Activated T-helper 1 cell treated with anti-CD3 and anti-CD28 coated beads, Interleukin-2, amount 50 U/mL, for 16 hours (primary cell): ENCODE measurements at places on chromosomes 7 and 10.

DNA sequence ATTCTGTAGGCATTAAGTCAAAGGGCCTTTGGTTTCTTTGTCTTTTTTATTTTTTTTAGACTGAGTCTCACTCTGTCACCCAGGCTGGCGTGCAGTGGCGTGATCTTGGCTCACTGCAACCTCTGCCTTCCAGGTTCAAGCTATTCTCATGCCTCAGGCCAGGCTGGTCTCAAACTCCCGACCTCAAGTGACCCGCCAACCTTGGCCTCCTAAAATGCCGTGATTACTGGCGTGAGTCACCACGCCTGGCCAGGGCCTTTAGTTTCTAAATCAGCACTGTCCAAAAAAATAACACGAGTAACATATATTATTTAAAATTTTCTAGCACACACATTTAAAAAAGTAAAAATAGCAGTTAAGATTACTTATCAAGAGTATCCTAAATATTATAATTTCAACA is 11.1 kb upstream of the ACSL5 start:
- no peak for DNase-seq

DNA sequence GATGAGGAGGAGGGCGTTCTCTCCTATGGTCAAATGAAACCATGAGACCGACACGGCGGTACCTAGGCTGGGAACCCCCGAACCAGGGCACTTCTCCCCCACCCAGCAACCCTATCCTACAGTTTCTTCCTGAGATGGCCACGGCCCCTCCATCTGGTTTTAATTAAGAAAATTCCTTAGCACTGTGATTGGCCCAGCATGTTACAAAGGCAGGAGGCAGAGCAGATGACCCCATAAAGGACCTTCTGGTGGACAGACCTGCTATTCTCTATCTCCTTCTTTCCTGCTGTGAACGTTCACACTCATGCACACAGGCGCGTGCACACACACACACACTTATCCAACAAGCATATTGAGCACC is 129.4 kb downstream of the RGS10 start:
- DNase-seq = no peak

DNA sequence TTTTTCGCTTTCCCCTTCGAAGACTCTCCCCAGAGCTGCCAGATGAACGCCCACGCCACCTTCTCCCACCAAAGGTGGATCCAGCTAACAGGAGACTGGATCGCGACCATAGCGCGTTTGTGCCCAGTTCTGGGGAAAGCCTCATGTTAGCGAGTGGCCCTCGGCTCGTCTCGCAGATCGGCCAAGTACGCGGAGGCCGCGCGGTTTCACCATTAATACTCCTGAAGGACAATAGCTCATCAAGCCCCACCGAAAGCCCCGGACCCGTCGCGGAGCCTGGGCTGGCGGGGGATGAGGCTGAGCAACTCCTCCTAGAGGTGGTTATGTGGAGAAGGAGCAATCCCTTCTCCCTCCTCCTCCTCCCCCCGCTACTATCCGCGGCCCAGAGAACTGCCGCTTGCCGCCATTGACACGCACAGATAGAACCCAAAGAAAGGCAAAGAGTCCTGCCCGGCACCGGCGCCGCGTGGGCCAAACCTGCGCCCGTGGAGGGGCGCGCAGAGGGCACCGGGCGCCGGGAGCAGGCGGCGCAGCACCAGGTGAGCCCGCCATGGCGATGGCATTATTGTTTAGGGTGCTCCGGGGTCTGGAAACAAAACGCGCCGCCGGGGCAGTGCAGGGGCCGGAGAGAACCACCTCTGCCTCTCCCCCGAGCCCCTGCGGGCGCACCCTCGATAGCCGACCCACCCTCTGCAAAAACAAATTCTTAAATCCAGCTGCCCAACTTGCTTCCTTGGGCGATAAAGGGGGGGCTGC is at the start of gene MACROH2A2:
Gene MACROH2A2 (plus strand): TSS at position 385 of the 756 bp plus-strand sequence. CDS start 22,813 bp downstream, outside the sequence.
- DNase-seq = no peak

- no peak for DNase-seq
These were observed 4.9 kb upstream of the PPIA start for GRCh38 chr7:44791278-44792219.

GRCh38 chr7:155738652-155739537 is 73.4 kb downstream of the SHH start:
- peak; percentile 34 for DNase-seq

GRCh38 chr10:12703813-12704212 is 297.7 kb downstream of the CCDC3 start:
- DNase-seq = no peak

- no peak for DNase-seq
These were observed 226.2 kb upstream of the DGKB start for GRCh38 chr7:15128716-15129115.

DNA sequence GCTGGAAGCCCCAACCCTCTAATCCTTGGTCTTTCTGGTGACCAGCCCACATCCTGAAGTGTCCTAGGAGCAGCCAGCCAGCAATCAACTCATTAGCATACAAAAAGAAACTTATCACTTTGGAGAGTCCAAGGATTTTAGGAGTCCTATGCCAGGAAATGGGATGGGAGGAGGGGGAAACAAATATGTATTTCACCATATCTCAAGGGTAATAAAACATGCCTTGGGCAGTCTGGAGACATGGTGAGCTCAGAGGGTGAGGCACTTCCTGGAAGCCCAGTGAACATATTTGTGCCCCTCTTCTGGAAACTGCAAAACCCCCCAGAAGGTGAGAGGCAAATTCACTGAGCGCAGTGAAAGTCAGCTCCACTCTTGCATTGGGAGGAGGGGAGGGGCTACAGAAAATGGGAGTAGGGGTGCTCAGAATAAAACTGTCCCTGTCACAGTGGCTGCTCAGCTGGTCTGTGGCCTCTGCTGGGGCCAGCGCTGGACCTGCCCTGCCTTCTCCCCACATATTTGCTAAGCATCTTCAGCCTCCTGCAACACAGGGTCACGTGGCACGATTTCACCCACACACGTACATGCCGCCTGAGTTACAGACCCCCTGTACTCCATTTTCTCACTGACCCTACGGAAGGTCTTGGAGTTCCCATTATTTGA is 17.7 kb upstream of the ZMIZ1 start:
- no peak for DNase-seq

DNA sequence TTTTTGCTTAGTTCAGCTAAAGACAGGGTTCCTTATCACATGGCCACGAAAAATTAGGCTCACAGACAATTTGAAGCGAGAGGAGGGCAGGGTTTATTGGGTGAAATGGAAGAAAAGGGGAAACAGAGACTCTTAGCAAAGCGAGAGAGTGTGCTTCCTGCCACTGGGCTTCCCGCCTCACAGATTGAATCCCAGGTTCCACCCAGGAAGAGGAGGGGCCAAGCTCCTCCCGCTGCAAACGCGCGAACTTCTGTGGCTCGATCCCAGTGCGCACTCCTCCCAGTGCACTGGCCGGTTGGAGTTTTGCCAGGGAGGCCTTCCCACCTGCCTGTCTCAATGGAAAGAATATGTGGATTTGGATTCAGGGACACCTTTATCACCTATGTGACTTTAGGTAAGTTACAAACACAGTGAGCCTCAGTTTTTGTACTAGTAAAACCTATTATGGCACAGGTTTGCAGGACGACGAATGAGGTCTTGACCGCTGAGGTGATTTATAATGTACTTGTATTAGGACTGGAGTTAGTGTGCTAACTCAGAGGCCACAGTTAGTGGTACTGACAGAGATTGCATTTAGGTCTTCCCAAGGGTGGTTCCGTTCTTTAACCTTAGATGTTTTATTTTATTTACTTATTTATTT is 48.5 kb upstream of the SP8 start:
- DNase-seq = no peak

- no peak for DNase-seq
These were observed 91.0 kb downstream of the ANKIB1 start for GRCh38 chr7:92336662-92337340.

DNA sequence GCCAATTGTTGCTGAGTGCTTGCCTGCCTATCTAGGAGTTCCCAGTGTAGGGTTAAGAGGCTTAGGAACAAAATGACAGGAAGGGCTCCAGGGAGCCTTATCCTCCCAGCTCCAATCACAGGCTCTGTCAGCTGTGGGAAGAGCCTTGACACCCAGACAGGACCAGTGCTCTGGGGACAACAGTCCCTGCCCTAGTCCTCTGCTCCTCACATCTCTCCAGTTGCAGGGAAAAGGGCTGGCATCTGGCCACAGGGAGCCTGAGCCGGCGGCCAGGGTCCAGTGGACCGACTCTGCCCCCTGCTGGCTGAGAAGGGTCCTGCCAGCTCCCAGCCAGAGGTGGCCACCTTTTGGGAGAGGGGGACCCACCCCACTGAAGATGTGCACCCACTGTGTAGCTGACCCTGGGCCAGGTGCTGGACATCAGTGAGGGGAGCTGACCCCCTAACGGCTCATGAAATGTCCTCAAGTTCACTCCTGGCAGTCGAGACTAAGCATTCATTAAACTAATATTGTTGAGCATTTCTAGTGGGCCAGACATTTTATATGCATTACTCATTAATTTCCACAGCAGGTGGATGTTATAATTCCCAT is 17.6 kb downstream of the DNAJB12 start:
- peak; percentile 48 for DNase-seq

- DNase-seq = no peak
These were observed 67.3 kb downstream of the GLCCI1 start for GRCh38 chr7:8035647-8036518.

DNA sequence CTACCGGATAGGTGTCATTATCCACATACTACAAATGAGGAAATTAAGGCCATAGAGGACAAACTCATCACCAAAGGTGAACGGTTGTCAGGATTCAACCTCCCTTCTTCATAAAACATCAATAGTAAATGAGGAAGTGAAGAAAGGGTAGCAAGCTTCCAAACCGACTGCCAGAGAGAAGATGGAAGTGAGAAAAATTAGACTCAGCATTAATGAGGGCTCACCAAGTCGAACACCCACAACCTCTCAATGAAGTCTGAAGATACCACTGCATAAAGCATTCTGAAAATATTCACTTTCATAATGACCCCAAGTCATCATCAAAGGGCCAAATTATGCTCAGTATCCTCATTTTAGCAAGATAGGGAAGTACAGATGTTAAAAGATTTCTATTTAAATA is 29.6 kb downstream of the ABCB4 start:
- DNase-seq = no peak

DNA sequence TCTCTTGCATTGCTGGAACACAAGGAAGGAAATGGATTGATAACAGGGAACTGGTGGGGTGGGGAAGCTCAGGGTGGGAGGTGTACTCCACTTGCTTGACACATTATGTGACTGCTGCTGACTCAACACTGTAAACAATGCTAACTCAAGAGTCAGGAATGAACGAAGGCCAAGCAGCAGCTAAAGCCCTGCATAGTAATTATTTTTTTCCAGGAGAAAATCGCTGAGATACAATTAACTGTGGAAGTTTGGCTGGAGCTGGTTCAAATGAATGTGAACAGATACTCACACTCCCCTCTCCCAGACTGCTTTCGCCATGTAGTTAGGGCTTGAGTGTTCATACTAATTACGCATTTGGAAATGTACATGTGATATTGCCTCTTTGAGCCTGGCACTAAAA is 170.9 kb upstream of the AOAH start:
- no peak for DNase-seq

DNA sequence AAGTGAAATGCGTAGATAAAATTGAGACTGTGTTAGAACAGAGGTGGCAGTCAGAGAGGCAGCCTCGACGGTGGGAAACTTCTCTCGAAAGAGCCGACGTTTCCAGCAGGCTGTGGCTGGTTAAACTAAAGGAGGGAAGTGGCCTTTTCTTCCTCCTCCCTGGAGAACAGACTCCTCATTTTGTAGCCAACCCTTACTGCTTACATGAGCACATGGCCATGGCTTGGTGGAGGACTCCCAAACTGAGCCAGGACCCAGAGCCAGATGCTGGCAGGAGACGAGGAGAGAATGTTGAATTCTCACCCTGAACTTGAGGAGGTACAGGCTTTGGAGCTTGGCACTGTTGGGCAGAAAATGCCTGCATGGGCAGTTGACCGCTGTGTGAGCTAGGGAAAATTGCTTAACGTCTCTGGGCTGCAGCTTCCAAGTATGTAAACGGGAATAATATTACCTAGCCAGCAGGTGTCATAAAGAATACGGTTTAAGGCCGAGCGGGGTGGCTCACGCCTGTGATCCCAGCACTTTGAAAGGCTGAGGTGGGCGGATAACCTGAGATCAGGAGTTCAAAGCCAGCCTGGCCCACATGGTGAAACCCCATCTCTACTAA is 24.5 kb downstream of the MMD2 start:
- DNase-seq = no peak
